ENCODE measurements at places on chromosomes 4 and X.

GRCh38 chr4:155612074-155612473 lies 54.6 kb upstream of the GUCY1A1 start:
- DNase-seq, result no peak

DNA sequence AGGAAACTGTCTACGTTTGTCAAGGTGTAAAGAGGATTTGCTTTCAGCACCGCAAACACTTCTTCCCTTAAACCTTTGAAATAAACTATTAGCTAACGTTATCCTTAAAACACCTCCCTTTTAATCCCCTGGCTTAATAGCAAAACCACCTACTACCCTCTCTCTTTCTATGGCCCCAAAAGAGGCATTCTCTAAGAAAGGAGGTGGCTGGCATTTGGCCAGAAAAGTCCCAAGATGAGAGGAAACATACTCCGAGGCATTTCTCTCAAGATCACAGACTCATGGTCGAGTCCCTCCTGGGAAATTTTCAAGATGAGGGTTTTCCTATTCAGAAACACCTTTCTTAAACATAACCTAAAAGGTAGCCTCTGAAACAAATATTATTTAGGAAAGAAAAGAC lies 60.6 kb upstream of the VCX3B start:
- no peak for DNase-seq

GRCh38 chr4:17869327-17869726 lies 58.5 kb downstream of the NCAPG start:
- no peak for DNase-seq

- no peak for DNase-seq
Measured at GRCh38 chrX:15188039-15188438, 81.8 kb downstream of the ASB9 start.

DNA sequence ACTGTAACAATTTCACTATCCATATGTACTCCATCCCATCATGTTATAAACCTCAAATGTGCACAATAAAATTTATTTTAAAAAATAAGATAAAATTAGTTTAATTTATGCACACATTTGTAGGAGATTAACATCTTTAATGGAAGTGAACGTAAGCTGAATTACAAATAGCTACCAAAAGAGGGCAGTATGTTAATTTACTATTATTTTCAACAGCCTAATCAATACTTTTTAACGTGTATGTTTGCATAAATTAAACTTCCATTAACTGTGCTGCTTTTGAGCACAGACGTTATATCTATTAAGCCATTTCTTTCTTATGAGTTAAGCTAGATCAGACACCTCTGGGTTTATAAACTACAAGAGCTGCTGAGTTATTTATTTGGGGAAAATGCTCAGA lies 56.5 kb upstream of the PHKA2 start:
- peak; percentile 4 for DNase-seq

DNA sequence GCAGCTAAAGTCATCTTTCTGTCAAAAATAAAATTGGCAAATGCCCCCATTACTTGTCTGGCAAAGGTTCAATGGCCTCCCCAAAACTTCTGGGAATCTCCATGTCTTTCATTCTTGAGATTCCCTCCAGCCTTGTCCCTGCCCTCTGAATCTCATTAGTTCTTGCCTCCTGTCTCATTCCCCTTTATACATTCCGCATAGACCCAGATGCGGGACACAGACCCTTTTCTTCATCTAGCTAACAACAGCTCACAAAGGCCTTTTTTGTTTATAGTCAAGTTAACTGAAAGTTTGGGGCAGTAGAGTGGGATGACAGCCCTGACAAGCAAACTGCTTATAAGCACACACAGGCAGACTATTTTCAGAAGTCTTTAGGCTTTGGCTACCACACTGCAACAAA lies 306.1 kb upstream of the FAM241A start:
- no peak for DNase-seq

GRCh38 chrX:132710656-132711155 lies 221.9 kb upstream of the MBNL3 start:
- DNase-seq, result no peak

- DNase-seq, result no peak
Measured at GRCh38 chr4:115396034-115396433, 282.6 kb upstream of the NDST4 start.

DNA sequence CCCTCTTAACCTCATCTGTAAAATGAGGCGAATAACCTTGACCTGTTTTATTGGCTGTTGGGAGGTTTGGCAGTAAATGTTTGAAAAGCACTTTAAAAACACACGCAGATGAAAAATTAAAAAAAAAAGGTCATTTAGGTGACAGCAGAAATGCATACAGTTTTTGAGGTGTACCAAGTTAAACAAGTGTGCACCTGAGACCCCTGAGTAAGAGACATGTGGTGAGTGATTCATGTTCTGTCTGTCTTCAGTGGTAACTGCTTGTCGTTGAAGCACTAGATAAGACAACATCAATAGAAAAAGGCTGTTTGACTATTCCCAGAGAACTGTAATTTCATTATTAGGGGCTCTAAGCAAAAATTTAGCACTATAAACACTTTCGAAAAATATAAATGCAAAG lies 608.4 kb upstream of the PITX2 start:
- no peak for DNase-seq

DNA sequence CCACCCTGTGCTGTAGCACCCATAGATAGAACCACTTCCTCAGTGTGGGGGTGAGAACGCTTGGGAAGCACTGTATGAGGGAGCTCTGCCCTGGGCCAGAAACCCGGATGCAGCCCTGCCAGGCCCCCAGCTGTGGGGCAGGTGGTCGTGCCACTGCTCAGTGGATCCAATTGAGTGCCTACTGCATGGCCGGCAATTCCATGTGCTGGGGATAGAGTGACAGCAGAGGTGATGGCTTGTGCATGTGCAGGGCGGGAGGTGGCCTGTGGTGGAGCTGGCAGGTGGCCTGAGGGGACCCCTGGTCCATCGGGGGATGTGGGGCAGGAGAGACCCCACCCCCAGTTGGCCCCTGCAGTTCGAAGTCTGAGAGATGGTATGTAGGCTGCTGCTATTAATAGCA lies 60.4 kb downstream of the TRMT44 start:
- no peak for DNase-seq

DNA sequence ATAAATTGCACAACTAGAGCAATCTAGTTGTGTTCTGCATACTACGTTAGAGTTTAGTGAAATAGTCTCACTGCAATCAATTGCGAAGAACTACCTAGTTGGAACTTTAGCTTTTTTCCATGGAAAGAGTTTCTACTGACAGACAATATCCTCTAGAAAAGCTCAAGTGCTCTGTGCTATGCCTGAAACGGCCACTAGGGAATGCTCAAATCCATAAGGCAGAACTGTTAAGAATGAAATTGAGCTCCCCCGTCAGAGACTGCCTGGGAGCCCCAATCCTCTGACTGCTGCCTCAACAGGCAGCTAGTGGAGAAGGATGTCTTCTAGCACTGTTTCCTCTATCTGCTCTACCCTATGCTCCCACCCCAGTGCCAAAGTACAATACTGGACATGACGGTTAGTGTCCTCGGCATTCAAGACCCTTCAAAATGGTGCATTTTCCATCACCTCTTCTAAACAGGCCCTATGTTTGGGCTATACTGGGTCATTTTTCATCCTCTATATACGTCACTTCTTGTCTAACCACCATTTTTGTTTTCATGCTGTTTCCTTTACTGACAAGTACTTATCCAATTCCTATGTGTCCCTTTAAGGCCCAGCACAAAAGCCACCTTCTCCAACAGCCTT lies 35.3 kb downstream of the FRMD7 start:
- peak; percentile 76 for DNase-seq

DNA sequence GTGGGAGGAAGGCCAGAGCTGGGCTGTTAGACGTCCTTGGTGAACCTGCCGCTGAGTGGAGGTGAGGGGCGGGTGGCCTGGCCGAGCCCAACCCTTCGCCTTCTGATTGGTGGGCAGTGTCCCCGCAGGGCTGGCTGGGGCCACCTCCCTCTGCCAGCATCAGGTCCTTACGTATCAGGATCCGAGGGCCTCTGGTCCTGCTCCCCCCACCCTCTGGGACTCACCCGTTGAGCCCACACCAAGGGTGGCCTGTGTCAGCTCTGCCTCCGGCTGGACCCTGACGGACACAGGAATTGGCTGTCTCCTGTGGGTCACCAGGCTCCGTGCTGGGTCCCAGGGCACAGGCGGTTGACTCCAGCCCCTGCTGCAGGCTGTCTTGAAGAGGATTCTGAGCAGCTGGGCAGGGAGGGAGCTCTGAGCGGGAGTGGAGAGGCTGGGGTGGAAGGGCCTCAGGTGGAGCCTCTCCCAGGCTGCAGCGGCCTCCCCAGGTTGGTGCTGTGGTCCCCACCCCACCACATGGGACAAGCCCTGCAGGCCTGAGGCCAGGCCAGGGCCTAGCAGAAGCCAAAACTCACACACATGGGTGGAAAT lies 58.4 kb upstream of the NKX1-1 start:
- DNase-seq, result no peak

DNA sequence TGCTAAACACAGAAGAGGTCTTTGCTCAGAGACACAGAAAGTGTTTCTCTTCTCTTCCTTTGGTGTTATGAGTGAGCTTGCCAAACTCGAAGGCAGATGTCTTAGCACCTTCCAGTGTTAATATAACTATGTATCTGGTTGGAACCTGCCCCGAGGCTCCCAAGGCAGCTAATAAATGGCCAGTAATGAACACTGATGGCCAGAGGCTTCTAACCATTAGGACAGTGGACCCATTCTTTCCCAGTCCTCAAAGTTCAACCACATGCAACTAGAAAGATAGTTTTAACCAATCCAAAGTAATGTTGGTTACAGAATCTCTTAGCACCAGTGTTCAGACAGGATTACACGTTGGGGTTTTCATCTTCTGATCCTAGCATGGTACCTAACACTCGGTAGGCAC lies 42.7 kb upstream of the JADE1 start:
- DNase-seq, result no peak

DNA sequence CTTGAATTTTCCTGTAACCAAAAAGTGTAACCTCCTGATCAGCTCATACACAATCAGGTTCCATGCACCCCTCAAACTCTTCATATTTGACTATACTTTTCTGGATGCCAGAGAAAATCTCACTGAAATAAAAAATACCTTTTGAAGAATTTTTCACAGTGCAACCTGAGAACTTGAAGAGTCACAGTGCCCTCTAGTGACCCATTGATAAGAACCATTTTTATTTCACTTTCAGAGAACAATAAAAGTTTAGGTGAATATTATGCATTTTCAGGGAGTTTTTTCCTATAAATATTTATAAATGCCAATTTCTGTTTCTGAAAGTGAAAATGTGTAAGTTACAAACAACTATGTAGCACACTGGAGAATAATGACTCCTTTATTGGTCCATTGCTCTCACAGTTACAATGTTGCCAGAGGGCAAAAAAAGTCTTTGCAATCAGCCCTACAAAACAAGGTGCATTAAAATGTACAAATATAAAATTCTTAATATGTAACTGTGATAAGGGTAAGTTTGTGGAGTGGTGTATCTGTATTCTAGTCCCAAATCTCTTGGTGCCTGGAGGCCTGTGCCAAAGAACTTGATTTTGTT lies 153.6 kb upstream of the INTU start:
- peak; percentile 15 for DNase-seq

DNA sequence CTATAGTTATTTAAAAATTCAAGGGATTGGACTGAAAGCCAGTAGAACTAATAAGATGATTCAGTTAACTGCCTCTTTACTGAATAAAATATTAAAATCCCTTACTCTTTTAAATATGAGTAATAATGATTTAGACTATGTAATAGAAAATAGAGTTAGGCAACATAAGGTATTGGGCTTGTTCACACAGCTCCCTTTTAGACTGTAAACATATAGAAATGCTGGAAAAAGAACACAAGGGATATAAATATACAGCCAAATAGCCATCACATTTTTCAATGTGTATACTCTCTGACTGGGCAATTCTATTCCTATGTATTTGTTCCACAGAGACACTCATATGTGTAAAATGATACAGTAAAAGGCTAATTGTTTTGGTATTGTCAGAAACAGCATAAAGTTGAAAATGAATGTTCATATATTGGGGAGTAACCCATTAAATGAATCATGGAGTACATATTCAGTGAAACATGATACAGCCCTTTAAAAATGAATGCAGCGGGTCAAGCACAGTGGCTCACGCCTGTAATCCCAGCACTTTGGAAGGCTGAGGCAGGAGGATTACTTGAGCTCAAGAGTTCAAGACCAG lies 129.8 kb downstream of the TBC1D19 start:
- no peak for DNase-seq

DNA sequence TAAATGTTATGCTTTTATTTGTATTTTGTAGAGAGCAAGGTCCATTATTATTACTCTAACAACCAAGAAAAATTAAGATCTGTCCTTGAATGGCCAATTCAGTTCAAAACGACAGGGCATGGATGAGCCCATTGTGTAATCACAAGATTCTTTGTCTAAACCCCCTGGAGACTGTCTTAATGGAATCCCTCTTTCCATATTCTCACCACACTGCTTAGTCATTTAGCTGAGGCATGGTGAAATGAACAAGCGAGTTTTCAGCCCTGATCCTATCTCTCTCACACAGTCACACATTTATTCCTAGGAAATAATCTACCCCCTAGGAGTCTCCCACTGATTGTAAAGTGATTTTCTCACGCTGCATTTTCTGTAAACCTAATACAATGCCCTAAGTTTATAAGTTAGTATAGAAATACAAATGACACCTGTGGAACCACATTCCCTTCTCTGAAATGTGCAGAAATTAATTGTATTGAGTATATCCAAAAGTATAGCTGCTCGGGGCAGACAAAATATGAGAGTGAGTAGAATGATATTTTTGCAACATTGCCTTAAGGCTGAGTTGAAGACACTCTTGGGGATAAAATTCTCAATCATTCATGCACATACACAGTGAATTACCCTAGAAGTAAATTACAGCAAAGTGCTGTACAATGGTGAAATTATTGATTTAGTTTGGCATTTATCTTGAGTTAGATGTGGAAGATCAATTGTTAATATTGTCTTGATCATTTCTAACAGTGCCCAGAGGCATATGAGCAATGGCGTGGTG lies 119.7 kb upstream of the PCDH7 start:
- no peak for DNase-seq

DNA sequence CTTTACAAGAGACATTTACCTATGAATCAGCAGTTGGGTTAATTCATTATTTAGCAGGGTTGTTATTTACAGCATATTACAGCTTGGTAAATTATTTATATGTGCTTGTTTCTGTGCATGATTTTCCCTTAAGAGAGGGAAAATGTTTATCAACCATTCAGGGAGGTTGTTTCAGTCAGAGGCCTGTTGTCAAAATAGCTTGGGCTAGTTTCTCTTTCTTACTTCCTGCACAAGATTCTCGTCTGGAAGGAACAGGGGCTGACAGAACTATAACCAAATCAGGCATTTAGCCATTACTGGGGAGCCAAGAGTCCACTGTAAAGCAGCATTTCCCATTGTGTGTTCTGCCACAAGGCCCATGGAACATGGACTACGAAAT lies 135.8 kb downstream of the HS6ST2 start:
- DNase-seq, result no peak

Data from NCI-H524 (cell line).